Stimulated activated CD8-positive, alpha-beta memory T cell treated with anti-CD3 and anti-CD28 coated beads, Interleukin-4, amount 100 ng/mL, for 1 hour (primary cell): ENCODE measurements at places on chromosomes 6 and 20.

DNA sequence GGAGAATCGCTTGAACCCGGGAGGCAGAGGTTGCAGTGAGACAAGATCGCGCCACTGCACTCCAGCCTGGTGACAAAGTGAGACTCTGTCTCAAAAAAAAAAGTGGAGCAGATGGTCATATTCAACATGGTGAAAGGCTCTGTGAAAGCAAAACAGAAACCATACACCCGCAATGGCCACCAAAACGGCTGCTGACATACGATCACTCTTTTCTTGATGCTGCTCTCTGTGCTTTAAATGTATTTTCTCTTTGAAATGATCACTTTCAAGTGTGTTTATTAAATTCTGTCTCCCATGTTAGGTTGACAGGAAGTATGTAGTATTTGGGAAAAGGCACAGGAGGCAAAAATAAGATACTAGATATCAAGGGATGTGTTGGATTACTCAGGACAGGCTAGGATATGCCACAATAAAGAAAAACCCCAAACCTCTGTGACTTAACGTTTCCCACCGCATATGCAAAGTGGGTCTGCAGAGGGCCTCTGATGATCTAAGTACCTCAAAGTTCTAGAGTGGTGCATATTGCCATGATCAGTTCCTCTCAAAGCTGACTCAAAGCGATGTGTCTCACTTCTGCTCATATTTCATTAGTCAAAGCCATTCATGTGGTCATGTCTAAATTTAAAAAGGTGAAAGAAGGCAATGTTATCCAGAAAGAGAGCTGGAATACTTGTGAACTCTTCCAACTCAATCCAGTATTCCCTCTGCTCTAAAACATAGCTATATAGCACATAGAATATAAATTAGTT lies 155.1 kb upstream of the SOX4 start:
- DNase-seq, result no peak

DNA sequence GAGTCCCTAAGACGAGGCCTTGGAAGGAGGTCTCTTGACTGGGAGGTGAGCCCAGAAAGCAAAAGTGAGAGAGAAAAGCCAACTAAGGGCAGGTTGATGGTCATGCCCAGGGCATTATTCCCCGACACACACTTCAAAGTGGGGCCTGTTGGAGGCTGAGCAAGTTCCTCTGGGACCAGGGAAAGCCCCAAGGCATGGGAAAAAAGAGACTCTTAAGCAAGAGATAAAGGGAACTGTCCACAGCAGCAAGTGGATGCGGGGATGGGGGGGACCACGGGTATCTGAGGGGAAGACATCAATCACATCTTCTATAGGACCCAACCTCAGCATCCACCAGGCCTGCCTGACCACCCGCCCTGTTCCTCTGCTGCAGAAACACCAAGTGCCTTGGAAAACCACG lies 119.9 kb upstream of the MAFB start:
- DNase-seq, result no peak

DNA sequence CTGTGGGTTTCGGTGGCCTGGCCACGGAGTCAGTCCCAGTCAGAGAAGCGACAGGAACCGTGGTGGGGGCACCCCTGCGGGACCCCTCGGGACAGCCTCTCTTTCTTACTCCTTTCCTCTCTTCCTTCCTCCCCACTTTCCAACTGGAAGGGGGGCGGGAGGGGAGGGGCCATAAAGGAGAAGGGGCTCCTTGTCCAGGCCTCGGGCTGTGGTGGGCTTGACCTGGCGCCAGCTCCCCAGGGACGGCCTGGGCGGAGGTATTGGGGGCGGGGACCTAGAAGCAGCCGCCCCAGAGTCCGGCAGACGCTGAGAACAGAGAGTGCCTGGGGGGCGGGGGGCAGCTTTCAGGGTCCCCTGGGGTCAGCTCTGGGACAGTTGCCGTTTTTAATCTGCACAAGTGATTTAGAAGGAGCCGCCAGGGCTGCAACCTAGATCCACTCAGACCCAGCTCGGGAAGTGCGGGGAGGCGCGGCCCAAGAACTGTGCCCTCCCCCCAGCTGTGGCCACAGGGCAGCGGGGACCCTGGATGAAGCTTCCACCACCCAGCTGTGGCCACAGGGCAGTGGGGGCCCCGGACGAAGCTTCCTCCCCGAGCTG lies 6.4 kb upstream of the ABHD16B start:
- no peak for DNase-seq

- DNase-seq, result no peak
Measured at GRCh38 chr6:104526376-104526775, 333.3 kb downstream of the HACE1 start.

- peak; percentile 1 for DNase-seq
Measured at GRCh38 chr20:13119583-13119982, 101.5 kb upstream of the ISM1 start.

DNA sequence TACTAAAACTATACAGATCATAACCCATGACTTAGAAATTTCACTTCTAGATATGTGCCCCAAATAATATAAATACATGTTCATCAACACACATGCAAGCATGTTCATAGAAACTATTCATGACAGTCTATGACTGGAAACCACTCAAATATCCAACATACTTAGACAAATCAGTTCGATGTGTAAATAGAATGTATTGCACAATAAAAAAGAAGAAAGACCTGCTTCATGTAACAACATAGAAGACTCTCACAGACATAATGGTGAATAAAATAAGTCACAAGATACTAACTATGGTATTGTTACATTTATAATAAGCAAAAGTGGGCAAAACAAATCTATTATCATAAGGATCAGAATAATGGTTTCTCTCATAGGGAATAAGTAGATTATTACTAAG lies 163.5 kb upstream of the THBS2 start:
- DNase-seq, result no peak

DNA sequence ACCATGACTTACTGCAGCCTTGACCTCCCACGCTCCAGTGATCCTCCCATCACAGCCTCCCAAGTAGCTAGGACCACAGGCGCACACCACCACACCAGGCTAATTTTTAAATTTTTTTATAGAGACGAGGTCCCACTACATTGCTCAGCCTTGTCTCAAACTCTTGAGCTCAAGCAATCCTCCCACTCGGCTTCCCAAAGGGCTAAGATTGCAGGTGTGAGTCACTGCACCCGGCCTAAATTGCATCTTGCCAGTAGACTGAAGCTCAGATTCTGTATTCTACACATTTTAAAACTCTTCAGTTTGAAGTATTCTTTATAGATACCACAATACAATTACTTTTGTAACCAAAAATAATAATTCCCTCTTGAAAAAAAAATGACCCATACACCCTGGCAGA lies 11.4 kb downstream of the NUDT3 start:
- DNase-seq, result no peak

- DNase-seq, result no peak
Measured at GRCh38 chr6:14597090-14597489, 479.5 kb downstream of the CD83 start.

GRCh38 chr20:914727-915498 lies 1.2 kb downstream of the ANGPT4 start:
- DNase-seq, result no peak

DNA sequence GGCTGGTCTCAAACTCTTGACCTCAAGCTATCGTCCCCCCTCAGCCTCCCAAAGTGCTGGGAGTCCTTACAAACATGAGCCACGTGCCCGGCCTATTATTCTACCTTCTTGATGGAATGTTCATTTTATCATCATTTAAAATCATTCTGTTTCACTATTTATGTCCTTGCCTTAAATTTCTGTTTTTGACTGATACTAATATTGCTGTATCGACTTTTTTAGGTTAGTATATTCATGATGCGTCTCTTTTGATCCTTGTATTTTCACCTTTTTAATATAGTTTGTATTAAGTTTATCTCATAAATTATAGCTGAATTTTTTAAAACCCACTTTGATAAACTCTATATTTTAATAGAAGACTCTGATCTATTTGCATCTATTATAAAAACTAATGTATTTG lies 98.4 kb upstream of the STXBP5 start:
- DNase-seq, result no peak

DNA sequence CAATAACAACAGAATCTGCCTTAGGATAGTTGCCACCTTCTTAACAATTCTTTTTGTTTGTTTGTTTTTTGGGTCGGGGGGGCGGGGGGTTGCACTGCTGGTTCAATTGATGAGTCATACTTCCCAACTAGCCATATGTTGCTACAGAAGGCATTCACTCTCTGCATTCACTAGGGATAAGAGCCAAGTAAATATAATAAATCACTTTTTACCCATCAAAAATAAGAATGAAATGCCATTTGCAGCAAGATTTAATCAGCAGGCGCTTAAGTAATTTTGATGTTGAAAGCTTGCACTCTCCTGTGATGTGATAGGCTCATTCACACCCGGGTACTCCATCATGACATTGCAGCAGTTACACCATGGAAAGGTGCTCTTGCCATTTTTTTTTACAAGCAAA lies 209.8 kb downstream of the HIVEP2 start:
- no peak for DNase-seq

GRCh38 chr6:112289038-112289566 lies 34.7 kb upstream of the LAMA4 start:
- no peak for DNase-seq

GRCh38 chr20:15523400-15523799 lies 1049.8 kb downstream of the KIF16B start:
- DNase-seq, result no peak

DNA sequence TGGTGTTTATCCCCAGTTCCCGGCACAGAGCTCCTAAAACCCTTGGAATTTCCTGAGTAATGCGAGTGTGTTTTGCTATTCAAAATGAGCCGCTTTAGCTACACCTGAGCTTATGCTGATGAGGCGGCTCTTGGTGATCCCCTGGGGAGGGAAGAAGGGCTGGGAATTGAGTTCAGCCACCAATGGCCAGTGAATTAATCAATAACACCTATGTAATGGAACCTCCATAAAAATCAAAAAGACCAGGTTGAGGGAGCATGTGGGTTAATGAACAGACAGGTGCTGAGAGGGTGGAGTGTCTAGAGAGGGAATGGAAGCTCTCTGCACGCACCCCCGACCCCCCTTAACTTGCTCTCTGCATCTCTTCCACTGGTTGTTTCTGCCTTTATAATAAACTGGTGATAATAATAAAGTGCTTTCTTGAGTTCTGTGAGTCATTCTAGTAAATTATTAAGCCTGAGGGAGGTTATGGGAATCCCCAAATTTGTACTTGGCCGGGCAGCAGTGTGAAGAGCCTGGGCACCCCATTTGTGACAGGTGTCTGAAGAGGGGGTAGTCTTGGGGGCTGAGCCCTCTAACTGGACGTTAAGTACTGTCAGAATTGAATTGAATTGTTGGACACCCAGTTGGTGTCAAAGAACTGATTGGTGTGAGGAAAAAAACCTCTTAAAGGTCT lies 24.6 kb upstream of the SERPINB1 start:
- DNase-seq, result no peak

GRCh38 chr6:12958052-12958706 lies 241.6 kb downstream of the PHACTR1 start:
- no peak for DNase-seq

DNA sequence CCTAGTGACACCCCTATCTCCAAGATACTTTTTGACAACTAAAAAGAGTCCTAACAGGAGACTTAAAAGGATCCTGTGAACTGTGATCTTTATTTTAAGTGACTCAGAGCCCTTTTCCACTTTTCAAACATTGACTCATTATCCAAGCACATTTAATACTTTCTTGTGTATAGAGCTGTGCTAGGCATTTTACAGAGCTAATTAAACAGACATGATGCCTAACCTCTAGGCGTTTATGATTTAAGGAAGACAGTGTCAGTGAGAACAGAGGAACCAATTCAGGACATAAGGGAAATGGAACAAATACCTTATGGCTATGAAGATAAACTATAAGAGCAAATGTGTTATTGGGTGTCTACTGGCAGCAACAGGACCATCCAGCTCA lies 282.6 kb downstream of the TPBG start:
- DNase-seq, result no peak

- DNase-seq, result no peak
Measured at GRCh38 chr6:7042056-7042653, 65.6 kb upstream of the RREB1 start.

- no peak for DNase-seq
Measured at GRCh38 chr20:9867196-9867980, 28.5 kb upstream of the PAK5 start.

GRCh38 chr6:5201271-5201670 lies 59.5 kb downstream of the LYRM4 start:
- no peak for DNase-seq

DNA sequence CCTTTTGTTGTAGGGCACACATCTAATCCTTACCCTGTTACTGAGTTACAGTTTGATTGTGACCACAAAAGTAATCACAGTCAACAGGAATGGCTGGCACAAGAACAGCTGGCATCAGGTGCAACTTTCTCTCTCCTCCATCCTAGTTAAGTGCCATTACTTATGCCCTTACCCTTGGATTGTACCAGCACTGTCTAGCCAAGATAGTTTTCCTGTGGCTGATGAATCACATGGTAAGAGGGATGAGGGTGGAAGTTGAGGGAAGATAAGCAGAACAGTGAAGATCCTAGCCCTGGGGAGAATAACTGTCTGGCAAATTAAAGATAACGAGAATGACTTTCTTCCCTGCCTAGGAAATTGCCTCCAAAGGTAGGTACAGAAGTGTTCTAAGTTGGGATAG lies 42.0 kb downstream of the RNF217 start:
- DNase-seq, result no peak

- no peak for DNase-seq
Measured at GRCh38 chr20:9022376-9022775, 46.5 kb upstream of the PLCB4 start.

GRCh38 chr6:1615853-1616420 lies 6.2 kb downstream of the FOXC1 start:
- no peak for DNase-seq

DNA sequence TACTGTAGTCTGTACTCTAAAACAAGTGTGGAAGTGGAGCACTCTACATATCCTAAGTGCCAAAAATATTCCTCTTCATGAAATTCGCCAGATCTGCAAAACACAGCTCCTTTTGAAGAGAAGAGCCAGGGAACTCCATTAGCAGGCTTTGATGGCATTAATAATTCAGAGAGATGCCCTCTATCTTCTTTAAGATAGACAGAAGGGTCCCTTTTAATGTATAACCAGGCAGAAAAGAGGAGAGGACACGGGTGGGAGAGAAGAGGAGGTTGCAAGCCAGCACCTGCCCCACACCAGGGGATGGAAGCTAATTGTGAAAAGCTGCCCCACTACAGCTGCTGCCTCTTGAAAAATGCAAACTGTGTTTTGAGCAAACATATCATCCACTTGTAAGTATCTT lies 3.7 kb upstream of the RFPL4B start:
- no peak for DNase-seq

- DNase-seq, result no peak
Measured at GRCh38 chr6:125858427-125859320, 67.9 kb downstream of the NCOA7 start.

- DNase-seq, result no peak
Measured at GRCh38 chr6:36731622-36732310, 34.1 kb downstream of the RAB44 start.

- DNase-seq, result no peak
Measured at GRCh38 chr6:96520171-96521115, 1.2 kb upstream of the UFL1 start.

DNA sequence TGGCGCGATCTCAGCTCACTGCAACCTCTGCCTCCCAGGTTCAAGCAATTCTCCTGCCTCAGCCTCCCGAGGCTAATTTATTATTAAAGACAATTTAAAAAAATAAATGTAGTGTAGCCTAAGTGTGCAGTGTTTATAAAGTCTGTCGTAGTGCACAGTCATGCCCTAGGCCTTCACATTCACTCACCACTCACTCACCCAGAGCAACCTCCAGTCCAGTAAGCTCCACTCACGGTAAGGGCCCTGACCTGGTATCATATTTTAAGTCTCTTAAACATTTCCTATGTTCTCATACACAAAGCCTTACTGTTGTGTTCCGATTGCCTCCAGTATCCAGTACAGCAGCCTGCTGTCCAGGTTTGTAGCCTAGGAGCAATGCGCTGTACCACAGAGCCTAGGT lies 168.2 kb upstream of the FOXQ1 start:
- DNase-seq, result no peak
